KG1 (cell line): ENCODE measurements at places on chromosomes 16 and 17.

- no peak for DNase-seq
These were observed 338.9 kb downstream of the CA10 start for GRCh38 chr17:51819341-51820219.

DNA sequence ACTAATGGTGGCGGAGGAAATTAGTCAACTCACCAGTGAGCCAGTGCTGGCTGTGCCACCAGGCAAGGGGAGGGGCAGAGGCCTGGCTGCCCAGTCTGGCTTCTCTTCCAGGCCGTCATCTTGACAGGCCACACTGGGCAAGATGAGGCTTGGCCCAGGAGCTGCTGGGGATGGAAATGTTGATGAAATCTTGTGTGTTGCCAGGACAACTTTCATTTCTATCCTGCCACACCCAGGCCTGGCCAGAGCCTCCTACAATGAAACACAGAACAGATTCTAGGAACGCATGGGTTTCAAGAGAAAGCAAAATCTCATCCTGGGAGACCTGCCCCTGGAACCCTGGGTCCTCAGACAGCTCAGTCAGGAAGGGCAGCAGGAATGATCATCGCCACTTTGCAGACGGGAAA, 9.3 kb downstream of the HEXIM2 start:
- DNase-seq, result no peak

DNA sequence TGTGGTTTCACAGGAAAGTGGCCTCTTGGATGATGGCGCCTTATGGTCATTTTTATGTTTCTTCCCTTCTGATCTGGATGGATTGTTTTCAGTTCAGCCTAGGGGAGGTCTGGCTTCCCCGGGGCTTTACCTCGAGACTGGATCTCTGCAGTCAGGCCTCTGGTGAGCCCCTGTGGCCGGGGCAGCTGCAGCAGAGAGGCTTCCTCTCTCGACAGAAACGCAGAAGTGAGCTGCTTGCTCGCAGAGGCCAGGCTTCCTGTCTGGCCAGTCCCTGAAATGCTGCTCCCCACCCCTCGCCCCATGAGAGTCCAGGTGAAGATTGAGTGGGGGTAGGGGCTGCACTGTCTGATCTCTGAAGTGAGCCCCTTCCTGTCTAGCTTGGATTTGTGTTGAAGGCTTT, 44.0 kb downstream of the PLCG2 start:
- peak; percentile 75 for DNase-seq

DNA sequence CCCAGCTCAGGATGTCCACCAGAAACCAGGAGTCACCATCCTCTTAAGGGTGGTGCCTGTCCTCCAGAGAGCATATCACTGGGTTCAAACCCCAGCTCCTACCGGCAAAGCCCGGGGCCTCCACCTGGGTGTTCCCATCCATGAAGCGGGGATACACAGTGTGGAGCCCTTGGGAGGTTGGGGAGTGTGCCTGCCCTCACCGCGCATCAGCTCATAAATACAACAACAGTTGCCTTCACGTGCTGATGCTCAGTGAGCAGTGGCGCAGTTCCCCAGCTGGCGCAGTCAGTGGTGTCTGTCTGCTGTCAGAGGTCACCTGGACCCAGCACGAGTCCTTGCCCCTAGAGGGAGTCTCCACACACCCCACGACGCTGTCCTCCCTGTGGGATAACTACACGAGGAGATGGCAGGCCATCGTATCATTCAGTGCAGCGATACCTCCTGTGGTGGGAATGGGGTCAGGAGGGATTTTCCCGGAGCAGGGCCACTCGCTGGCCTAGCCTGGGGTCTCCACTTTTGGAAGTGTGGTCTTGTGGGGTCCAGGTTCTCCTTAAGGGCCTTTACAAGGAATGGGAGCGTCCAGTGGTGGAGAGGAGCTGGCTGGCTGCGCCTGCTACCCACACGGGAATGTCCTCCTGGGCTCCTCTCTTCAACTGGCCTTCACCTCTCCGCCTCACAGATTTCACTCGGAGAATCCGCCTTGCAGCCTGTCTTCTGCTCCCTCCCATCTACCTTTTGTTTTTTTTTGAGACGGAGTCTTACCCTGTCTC, 2.3 kb upstream of the ELOB start:
- DNase-seq, result no peak
